ENCODE measurements at places on chromosomes 11 and 22.

DNA sequence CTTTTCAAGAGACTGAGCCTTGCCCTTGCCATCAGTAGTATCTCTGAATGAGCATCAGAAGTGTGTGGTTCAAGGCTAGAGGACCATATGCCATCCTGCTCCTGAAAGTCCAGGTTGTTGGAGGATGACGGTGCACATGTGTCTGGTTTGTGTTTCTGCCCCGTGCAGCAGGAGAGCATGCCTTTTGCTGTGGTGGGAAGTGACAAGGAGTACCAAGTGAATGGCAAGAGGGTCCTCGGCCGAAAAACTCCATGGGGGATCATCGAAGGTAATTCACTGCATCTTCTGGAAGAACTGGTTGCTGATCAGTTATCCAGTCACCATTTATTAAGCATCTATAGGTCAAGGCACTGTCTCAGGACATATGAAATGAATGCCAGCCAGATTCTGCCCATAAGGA lies 6.1 kb upstream of the WBP2NL start:
- DNase-seq, result no peak

GRCh38 chr11:117969160-117969991 lies 16.8 kb upstream of the IL10RA start:
- no peak for DNase-seq

- no peak for DNase-seq
These were observed 18.2 kb downstream of the GDPD5 start for GRCh38 chr11:75507571-75507970.

DNA sequence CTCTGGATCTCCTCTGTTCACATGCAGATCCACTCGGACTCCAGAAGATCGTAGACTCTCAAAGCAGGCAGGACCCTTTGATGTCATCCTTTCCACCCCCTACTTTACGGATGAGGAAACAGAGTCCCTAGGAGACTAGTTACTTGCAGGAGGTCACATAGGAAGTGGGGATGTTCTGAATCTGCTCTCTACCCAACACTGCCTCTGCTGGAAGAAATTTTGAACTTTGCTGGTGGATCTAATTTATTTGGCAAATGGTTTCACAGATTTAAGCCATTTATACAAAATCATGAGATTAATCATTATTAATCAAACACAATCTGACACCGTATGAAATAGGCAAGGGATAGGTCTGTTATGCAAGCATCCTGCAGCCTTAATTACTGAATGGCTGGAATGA lies 55.0 kb upstream of the USP47 start:
- no peak for DNase-seq

DNA sequence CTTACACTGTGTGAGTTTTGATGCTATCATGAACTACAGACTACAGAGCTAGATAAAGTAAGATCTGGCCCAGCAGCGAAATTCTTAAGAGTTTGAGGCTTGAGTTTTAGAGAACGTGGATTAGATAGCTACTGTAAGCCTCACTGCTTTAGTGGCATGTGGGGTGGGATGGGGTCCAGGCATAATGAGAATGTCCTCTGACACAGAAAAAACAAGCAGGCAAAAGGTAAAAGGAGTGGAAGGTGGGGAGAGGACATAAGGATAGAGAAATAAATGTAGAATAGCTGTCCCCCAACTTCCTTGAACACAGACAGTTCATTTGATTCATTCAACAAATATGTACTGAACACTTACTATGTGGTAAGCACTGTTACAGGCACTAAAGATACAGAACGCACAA lies 324.5 kb upstream of the PITPNB start:
- DNase-seq, result no peak

GRCh38 chr22:50169774-50170341 lies 673 bp upstream of the PANX2 start:
- no peak for DNase-seq

DNA sequence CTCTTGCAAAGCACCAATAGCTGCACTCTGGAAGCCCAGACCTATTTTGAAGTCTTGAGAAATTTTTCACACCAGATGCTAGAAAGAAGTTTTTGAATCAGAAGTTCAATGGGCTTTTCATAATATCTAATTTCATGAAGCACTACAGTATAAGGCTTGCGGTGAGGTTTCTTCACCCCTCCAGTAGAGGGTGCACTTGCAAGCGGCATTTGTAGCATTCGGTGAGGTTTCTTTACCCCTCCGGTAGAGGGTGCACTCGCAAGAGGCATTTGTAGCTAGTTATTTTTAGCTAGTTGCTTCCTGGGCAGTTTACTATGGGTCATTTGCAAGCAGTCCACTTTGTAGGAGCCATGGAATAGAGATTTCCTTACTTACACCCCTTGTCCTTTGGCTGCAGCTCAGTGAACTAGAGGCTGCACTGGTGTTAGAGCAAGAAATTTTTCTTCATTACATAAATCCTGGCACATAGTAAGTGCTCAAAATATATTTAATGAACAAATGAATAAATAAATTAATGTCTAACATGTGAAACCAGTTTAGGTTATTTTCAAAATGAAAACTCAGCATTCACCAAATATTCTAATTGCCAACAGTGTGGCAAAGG lies 7.8 kb upstream of the NOX4 start:
- no peak for DNase-seq

- DNase-seq, result no peak
These were observed 64.6 kb upstream of the POU2AF1 start for GRCh38 chr11:111443640-111444039.

DNA sequence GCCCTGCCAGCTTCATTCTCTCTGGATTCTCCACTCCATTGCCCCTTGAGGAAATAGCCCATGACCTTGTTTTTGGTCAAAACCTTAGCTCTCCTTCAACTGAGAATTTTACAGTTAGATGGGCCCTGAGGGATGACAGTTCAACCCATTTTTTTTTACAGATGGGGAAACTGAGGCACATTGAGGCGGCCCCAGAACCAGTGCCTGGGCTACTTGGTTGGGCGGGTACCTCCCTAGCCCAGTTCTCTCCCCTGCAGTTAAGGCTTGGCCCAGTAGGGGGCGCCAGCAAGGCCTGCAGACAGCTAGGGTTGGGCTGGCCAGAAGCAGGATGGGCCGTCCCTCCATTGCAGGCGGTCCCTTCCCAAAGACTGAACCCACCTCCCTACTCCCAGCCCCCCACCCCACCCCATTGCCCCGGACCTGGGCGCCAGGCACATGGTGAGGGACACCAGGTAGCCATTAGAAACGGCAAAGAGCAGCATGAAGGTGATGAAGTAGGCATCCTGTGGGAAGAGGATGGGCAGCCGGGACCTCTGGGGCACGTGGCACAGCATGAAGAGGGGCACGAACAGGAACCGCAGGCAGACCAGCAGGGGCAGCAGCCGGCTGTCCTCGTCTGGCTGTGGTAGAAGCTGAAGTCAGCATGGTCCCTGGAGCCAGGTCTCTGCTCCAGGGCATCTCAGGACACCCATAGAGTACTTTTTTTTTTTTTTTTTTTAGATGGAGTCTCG lies 7.6 kb downstream of the SLC29A2 start:
- DNase-seq, result no peak

DNA sequence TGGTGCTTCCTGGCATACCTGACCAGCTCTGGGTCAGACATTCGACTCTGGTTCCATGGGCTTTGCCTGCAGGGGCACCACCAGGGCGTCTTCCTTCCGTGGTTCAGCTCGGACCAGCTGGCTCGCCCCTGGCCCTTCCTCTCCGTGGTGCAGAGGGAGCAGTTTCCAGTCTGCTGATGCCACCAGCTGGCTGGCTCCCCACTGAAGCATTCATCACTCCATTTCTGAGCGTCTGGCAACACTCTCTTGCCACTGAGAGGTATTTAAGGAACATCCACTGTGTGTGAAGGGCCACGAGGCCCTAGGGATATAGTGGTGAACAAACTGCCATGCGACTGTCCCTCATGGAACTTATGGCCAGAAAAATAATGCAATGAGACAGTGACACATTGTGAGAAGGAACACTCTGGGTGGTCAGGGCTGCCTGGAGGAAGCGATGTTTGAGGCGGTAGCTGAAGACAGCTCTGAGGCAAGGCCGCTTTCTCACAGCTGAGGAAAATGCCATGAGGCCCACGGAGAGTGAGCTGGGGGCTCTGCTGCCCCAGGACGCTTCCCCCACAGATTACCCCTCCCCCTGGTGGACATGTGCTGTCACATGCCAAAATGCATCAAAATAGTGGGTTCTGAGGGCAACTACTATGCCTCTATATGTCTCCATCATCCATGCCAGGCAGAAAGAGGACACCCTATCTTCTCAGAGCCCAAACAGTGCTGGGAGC lies 44.9 kb upstream of the ARFGAP3 start:
- DNase-seq, result no peak

DNA sequence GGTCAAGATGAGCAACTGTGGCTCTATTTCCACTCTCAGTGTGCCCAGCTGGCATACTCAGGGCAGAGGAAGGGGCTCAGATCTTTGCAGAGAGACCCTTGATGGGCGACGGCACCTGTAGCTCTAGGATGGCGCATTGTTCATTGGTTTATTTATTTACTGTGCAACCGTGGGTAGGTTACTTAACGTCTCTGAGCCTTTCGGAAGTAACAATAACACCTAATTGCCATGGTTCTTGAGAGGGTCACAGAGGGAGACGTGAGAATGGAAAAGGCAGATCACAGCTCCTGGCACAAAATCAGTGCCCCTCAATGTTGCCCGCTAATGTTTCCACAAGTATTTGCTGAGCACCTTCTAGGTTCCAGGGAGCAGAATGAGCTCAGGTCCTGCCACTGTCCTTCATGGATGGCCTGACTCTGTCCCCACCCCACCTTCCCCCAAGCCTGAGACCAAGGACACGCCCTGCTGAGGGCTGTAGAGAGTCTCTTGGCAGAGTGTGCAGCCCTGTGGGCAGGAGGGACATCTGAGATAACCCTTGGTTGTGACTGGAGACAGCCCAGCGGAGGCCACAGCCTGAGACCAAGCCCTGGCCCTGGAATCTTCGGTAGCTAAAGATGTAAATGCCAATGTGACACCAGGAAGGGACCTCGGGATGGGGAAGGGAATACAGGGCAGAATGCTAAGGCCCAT lies 780 bp upstream of the ALDH3B2 start:
- no peak for DNase-seq

- DNase-seq, result no peak
These were observed 21.7 kb upstream of the NRGN start for GRCh38 chr11:124717786-124718651.

- DNase-seq, result no peak
These were observed 9.3 kb upstream of the NXPE4 start for GRCh38 chr11:114604886-114605285.

DNA sequence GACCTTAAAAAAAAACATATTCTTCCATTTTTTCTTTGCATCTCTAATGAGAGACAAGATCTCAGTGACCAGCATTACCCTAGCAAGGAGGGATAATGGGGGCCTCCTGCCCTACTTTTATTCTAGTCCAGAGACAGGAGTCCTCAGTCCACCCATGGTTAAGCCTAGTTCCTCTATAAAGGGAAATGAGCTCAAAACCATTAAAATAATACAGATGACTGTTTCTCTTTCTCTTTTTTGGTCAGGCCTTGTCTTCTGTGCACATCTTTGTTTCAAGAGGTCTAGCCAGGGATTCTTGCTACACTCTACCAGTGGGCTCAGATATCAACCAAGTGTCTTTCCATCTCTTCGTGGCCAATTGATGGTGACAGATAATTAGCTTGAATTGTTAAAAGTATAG lies 73.1 kb downstream of the MPPED2 start:
- no peak for DNase-seq

- no peak for DNase-seq
These were observed 157.6 kb downstream of the BLID start for GRCh38 chr11:121958323-121958970.

DNA sequence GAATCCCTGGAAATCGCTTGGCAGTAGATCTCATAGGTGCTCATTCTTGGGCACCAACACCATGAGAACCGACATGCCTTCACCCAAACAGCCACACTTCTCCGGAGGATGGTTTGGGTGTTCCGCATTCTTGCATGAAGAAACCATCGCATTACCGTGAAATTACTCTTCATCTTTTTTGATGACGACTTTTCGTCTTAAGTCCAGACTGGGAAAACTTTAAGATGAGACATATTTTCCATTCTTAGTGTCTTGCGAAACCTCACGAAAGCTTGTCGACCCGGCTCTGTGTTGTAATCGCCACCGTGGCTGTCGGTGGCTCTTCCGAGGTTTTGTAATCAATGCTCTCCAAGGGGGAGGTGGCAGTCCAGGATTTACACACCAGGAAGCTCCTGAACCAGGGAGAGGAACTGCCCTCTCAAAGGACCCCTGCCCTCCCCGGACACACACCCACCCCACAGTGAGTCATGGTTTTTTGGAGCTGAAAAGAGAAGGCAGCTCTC lies 1.7 kb downstream of the TOM1 start:
- DNase-seq, result no peak

All from left renal cortex interstitium (tissue), 4 donors.